ENCODE measurements at places on chromosomes 11 and 22.
A peak's percentile ranks its signal among the peaks of the same experiment; 100 is the strongest.

- no peak for DNase-seq
These were observed 904.2 kb upstream of the RAG2 start for GRCh38 chr11:37502202-37502601.

- no peak for DNase-seq
These were observed 358.3 kb downstream of the METTL15 start for GRCh38 chr11:28466506-28466905.

DNA sequence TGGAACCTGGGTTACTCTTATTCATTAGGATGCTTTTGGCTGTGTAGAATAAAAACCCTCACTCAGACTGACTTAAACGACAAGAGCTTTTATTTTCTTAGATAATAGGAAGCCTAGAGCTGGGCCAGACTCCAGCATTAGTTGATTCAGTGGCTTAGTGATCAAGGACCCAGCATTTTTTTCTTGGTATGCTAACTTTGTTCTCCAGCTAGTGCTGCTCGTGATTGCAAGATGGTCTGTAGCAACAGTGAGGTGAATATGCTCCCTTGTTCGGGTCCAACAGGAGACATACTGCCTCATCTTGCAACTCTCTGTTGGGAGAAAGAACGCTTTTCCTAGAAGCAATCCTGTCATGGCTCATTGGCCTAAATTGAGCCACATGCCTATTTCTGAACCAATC, 33.4 kb downstream of the INSC start:
- no peak for DNase-seq

GRCh38 chr11:71181566-71181965, 70.8 kb downstream of the SHANK2 start:
- DNase-seq = no peak

GRCh38 chr11:623349-623869, 1.3 kb downstream of the CDHR5 start:
- DNase-seq = no peak

- no peak for DNase-seq
These were observed 14.2 kb downstream of the PRR33 start for GRCh38 chr11:1877211-1878136.

GRCh38 chr11:61972672-61973475, 5.4 kb upstream of the FTH1 start:
- DNase-seq = no peak

GRCh38 chr11:1232883-1233321, 10.0 kb downstream of the MUC5B start:
- no peak for DNase-seq

GRCh38 chr11:11293798-11294550, 59.1 kb downstream of the CSNK2A3 start:
- no peak for DNase-seq

DNA sequence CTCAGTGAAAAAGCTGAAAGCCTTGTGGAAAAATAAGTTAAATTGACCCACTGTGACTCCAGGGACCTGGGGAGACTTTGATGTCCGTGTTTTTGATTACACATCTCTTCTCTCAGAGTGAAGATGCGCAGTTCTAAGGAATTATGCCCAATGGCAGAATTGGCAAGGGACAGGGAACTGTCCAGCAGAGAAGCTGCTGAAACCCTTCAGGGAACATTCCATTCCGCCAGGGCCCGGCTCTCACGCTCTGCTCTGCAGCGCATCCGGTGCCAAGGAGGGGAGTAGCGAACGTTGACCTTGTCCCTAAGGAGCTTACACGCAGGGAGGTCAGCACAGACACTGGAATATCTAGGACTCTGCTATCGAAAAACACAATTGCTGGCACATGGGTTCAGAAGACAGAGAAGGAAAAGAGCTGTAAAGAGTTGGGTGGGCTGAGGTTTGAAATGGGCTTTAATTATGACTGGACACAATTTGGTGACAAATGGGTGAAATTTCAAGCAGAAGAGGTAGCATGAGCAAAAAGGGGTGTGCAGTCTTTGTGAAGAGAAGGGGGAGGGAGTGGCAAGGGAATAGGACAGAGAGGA, 64.5 kb upstream of the B3GAT1 start:
- DNase-seq = no peak

DNA sequence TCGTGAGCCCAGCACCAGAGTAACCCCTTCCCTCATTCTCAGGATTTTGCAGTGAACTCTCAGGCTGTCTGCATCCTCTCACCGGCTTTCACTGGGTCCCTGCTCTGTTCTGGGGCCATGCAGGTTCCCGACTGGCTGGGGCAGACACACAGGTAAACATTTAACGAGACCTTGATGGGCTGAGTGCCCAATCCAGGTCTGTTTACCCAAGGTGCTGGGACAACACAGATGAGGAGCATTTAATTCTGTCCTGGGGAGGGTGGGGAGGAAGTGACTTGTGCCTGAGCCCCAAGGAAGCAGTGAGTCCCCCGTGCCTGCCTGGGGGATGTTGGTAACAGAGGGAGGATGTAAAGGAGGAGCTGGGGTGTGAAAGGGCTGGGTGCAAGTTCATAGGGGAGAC, 4.4 kb downstream of the BIK start:
- no peak for DNase-seq

- DNase-seq = no peak
These were observed 36.2 kb downstream of the SBF1 start for GRCh38 chr22:50438305-50439275.

DNA sequence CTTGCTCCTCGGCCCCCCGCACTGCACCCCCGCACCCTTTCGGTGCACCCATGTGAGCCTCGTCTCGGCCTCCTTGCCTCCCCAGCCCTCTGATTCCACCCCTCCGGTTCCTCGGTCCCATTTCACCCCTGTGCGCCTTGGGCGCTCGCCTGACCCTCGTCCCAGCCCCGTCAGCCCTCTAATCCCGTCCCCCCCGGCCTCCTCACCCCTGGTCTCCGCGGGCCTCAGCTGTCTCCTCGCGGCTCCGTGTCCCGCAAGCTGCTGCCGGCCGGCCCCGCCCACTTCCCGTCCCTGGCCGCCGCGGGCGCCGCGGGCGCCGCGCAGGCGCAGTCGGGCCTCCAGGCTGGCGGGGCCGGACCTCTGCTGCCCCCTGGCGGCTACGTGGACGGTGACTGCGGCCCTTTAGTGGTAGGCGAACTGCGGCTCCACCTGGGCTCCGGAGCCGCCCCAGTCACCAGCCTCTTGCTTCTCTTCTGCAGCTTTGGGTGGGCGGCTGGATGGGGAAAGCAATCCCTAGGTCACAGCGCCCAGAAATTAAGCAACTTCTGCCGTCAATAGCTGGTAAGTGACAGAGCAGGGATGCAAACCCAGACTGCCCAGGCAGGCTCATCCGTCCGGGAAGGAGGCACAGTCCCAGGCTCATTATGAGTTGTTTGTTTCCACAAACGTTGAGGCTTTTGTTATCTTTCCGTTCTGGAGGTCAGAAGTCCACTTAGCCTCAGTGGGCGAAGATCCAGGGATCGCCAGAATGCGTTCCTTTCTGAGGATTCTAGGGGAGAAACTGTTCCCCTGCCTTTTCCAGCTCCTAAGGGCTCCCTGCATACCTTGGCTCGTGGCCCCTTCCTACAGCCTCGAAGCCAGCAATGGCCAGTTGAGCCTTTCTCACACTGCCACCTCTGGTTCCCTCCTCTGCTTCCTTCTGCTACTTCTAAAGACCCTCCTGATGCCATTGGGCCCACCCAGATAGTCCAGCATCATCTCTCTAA, at the start of gene PPM1F:
Gene PPM1F (minus strand): TSS at position 263 of the 986 bp plus-strand sequence. CDS start 6,800 bp downstream, outside the sequence.
- peak; percentile 77 for DNase-seq

- no peak for DNase-seq
These were observed 3.5 kb downstream of the MUC5B start for GRCh38 chr11:1226226-1226985.

DNA sequence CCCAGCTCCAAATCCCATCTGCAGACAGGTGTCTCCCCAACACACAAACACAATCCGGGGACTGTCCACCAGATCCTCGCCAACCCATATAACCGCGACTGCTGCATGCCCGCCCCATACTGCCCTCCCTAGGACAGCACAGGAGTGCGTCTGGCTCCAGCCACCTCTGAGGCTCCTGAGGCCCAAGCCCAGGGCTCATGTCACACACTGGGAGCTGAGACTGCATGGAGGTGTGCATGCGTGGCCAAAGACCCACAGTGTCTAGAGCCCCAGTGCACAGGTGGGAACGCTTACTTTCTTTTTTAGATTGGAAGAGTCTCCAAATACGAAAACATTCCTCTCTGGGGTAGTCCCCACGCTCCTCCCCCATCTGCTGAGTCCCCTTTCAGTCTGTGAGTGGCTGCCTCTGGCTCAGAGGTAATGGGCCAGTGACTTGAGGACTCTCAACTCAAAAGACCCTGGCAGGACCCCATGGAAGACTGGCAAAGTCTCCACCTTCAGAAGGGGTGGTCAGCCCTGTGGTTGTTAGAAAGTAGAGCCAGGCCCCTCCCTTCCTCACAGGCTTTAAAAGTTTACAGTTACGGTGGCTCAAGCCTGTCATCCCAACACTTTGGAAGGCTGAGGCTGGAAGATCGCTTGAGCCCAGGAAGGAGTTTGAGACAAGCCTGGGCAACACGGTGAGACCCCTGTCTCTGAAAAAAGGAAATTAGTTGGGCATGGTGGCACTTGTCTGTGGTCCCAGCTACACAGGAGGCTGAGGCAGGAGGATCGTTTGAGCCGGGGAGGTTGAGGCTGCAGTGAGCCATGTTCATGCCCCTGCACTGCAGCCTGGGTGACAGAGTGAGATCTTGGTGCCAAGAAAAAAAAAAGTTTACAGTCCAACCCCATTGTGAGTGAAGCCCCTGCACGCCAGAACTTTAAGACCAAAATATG, 2.3 kb downstream of the CBX7 start:
- DNase-seq = no peak

DNA sequence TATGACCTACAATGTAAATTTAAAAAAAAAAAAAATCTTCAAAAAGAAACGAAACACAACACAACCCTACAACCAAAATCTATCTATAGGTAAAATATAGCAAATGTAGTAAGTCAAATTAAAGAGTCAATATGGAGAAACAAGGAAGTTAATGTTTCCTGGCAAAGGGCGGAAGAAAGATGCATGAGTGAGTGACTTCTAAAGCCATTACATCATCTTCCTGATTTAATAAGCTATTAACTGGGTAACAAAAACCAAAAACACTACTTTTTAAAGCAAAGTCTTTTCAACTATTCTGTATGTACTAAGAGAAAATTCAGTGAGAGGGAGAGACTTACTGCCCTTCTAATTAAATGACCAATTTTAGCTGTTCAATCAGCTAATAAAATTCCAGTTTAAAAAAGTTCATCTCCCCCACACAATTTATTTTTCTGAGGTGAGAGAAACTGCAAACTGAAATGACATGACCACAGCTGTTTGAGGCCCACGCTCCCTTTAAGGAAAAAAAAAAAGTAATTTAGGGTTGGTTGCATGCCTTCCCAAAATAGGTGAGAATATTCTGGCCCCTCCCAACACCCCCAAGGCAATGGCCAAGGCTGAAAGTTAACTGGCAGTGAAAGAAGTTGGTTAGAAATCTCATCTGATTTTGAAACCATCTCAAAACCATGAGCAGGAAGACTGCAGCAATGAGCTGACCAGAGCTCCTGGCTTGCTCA, 5.9 kb downstream of the SF1 start:
- no peak for DNase-seq

DNA sequence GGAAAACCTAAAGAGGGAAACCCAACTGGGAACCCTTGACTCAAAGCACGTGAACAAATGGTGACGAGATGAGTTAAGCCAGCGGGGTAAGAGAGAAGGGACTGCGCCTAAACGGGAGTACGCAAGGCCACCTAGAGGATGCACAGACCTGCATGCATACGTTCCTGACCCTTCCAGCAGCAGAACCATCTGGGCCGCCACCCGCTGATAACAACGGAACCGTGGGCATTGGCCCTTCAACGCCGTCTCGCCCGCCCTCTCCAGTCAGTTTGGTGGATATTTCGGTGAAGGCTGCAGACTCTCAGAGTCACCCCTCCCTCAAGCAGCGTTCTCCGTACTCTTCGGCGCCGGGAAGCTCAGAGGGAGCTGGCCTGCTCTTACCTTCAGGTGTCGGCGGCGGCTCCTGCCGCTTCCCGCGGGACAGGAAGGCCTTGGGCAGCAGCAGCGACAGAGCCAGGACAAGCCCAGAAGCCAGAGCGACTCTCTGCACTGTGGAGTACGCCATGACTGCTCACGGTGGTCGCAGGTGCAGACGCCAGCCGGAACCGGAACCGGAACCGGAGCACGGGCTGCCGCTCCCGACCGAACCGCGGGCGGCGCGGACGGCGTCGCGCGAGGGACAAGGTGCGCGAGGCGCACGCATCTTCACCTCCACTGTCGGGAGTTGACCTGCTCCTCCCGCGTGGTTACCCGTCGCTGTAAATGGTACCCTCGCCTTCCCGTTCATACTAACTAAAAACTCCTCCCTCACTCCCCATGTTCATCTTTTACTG, at the start of gene RIC3:
Gene RIC3 (minus strand): TSS at position 541 of the 773 bp plus-strand sequence. CDS start 36 bp downstream, at position 505.
- peak; percentile 19 for DNase-seq

- no peak for DNase-seq
These were observed 128.5 kb downstream of the SLC1A2 start for GRCh38 chr11:35290876-35291275.

GRCh38 chr22:35376728-35377472, 4.0 kb upstream of the HMOX1 start:
- DNase-seq = no peak

DNA sequence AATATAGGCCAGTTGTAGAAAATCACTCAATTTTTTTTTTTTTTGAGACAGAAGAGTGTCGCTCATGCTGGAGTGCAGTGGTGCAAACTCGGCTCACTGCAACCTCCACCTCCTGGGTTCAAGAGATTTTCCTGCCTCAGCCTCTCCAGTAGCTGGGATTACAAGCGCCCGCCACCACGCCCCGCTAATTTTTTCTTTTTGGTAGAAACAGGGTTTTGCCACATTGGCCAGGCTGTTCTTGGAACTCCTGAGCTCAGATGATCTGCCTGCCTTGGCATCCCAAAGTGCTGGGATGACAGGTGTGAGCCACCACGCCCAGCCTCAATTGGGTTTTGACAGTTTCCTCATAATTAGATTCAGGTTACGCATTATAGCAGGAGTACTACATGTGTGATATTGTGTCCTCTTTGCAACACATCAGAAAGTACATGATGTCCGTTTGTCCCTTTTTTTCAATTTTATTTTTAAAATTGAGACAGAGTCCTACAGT, 2.6 kb upstream of the ATP6V1E1 start:
- no peak for DNase-seq

GRCh38 chr11:124511745-124512144, 31.7 kb downstream of the OR8B12 start:
- no peak for DNase-seq

DNA sequence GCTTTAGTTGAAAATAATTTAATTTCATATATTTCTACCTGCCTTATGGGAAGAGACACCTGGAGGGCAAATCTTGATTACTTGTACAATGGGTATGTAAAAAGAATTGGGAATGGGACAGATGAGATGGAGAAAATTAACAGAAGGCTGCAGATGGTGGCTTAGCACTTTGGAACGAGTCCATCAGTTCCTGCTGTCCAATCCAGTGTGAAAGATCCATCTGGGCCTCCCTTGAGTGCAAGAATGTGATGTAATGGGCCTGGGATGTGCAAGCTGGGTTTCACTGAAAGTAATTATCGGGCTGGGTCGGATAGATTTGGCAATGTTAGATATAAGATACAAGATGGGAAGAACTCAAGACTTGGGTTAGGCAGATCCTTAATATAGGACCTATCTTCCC, 42.0 kb downstream of the CECR2 start:
- DNase-seq = no peak
